ENCODE measurements at places on chromosomes 16 and 17.

DNA sequence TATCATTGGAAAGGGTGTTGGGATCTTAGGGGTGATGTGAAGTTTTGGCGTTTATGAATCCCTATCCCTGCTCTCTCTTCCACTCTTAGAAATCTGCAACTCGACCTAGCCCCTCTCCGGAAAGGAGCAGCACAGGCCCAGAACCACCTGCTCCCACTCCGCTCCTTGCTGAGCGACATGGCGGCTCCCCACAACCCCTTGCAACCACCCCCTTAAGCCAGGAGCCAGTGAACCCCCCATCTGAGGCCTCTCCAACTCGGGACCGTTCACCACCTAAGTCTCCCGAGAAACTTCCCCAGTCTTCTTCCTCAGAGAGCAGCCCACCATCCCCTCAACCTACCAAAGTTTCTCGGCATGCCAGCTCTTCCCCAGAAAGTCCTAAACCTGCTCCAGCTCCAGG is 9.0 kb downstream of the SRRM2 start:
- DNase-seq = no peak

GRCh38 chr16:73049091-73049490 is 1.2 kb upstream of the ZFHX3 start:
- DNase-seq = no peak

GRCh38 chr16:14302031-14302398 is 230.9 kb downstream of the MRTFB start:
- no peak for DNase-seq

GRCh38 chr17:18138065-18138749 is 29.7 kb downstream of the MYO15A start:
- DNase-seq = no peak

DNA sequence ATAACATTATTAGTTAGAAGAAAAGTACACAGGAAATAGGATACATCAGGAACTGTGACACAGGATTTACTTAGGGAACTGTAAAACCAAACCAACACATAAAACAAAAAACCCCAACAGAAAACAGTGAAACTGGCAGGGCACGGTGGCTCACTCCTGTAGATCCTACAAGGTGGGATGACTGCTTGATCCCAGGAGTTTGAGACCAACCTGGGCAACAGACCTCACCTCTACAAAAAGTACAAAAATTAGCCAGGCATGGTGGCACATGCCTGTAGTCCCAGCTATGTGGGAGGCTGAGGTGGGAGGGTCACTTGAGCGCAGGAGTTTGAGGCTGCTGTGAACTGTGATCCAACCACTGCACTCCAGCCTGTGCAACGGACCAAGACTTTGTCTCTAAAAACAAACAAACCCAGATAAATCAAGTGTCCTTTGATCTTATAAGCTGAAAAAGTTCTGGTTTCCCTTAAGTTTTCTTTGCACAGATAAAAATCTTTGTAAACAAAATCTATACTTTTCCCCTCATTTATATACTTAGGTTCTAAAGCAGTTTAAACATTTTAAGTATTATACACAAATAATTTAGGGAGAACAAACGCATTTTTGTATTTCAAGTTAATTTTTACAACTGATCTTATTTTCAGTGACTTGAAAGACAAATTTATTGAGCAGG is 111.5 kb upstream of the TOB1 start:
- no peak for DNase-seq

DNA sequence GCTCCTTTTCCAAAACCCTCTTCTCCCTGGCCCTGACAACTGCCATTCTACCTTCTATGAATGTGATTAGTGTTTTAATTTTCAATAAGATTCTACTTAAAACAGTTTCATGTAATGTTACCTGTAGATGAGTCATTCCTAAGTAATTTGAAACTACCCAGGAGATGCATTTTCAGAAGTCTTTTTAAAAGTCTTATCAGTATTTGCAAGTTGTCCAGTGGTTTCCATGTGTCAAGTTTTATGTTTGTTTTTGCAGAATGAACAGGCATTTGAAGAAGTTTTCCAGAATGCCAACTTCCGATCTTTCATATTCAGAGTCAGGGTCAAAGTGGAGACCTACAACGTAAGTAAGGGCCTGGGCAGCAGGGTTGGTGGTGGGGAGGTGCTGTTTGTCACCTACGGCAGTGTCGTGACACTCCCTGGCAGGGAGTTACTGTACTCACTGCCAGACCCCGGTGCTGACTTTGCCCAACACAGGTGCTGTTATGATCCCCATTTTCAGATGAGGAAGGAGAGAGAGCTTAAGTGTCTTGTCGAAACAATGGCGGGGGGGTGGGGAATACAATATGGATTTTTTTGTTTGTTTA is 65.0 kb downstream of the RPA1 start:
- no peak for DNase-seq

DNA sequence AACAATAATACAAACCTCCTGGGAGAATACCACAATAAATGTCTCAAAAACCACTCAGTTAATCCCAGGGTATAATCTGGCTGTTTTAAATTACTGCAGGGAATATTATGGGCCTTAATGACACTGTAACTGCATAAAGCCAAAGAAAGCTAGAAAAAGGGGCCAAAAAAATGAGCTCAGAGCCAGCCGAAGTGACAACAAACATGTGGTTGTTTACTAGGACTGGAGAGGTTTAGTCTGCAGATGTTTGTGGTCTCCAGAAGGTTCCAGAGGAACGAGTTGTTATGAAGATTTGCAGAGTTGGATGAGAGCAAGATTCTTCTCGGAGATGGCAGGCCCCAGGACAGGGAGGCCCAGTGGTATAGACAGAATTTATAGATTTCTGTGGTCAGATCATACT is 97.1 kb upstream of the AKTIP start:
- DNase-seq = no peak

DNA sequence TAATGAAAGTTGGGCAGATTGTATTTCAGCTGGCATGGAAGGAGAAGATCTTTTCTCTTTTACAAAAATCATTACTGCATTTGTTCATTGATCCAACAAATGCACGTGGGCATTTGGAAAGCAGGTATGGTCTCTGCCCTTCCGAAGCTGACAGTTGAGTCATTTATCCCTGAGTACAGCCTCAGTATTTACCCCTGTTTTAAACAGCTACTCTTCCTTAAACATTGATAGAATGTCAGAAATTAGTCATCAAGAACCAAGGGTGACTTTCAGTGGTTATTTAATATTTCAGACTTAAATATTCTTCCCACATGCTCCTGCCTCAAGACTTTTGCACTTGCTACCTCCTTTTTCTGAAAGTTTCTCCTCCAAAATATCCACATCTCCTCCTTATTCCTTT is 226.7 kb upstream of the HSBP1 start:
- DNase-seq = no peak

Data from central memory CD4-positive, alpha-beta T cell (primary cell).